ENCODE measurements at places on chromosomes 2 and 18.

DNA sequence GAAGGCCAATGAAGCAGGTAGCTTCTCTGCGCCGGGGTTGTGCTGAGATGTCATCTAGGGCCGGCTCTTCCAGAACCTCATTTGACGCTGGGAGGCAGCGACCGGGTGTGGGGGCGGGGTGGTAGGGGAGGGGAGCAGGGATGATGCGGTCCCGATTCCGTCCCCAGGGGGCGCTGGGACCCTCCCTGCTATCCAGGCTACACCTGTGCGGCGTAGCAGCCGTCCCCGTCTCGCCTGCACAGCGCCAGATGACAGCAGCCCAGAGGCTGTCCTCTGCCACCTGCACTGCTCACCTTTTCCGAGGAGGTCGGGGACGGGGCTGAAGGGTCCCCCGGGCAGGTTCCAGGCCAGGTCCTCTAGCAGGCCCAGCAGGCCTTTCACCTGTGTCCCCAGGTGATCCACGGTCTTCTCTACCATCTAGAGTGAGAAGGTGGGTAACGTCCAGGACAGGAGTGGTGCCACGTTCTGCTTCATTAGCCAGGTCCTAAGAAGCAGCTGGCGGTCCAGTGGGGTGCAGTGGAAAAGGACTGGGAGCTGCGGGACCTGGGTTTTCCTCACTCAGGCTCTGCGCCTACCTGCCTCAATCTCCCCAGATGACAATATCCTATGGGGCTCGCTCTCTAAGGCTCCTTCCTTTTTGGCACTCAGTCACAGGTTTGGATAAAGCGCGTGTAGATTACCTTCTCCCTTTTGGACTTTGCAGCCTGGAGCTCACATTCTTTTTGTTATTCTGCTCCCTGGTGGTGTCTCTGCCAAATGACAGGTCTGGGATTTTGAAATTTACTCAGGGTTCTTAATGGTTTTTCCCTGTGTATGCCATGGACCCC is 56.0 kb upstream of the RAB6C start:
- peak; percentile 25 for DNase-seq

DNA sequence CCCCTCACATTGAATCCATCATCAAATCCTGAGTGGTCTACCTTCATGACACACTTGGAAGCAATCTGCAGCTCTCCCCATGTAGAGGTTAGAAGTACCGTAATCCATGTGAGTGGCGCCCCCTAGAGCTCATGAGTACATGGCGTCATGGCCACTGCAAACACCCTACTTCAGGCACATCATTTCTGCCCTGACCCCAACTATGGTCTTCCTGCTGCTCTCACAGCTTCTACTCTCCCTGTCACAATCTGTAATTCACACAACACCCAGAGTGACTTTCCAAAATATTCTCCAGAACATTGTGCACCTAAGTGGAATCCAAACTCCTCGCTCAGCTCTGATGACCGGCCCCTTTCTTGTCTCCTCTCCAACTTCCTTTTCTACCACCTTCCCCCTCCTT is 141.9 kb downstream of the ANKRD44 start:
- DNase-seq, result peak; percentile 90

DNA sequence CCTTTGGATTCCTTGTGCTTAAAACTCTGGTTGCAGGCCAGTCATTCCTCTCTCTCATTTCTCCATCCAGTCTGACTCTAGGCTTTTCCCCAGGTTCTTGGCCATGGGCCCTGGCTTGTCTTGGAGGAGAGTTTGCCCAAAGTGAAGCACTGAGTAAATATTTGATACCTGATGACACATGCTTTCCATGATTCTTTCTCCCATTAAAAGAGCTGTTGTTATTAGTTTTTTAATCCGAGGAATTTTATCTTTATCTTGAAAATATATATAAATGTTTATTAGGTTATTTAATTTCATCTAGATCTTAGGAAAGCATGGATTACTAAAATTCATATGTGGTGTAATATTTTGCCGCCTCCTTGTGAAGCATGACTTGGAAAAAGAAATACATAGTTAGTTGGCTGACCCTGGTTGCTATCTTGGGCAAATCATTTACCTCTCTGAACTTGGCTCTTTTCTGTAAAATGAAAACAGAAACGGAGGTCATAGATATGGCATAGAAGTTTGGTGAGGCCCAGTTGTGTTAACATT is 650.1 kb downstream of the SLC4A3 start:
- no peak for DNase-seq

DNA sequence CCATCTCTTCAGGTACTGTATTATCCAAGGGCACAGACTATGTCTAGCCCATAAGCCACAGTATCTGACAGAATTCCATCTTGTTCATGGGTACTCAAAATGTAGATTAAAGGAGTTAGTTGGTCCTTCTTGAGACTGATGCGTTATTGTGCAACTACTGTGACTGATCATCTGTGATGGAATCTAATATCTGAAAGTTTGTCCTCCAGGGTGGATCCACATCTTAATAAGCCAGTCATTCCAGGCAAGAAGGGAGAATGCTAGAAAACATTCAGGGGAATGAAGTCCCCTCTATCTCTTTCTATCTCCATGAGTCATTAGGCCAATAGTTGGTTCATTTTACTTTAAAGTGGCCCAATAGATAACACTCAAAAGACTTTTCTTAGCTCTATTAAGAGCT is 252.6 kb downstream of the EXOC6B start:
- DNase-seq, result no peak

DNA sequence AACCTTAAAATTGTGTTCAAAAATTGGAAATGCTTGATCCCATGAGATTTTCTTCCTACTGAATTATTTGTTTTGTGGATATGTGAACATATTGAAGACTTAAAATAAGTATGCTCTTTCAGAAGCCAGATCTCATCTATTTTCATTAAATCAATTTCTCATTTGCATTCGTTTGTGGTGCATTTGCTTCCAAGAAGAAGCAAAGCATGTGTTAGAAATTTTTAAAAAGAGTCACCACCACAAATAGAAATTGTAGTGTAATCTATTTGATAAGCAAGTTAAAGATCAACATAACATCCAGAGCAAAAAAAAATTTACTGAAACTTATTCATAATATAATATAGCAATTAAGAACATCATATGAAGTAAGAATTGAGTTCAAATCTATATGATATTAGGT is 300.9 kb upstream of the SYT4 start:
- DNase-seq, result no peak

- DNase-seq, result no peak
Observed at GRCh38 chr18:33115476-33115875, 325.0 kb downstream of the CCDC178 start.

DNA sequence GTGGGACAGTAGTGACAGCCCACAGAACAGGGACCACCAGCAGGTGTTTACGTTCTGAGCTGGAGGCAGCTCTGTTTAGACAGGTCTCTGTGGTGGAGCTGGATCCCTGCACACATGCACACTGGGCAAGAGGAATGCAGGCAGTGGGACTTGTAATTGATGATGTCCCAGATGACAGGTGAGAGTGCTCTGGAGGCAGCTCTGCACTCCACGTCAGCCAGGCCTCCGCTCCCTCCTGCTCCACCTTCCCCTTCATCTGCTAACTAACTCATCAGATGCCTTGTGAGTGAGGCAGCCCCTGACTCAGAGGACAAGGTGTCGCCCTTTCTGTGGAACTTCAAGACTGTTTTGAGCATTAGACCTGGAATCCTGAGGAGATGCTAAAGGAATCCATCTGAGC is 53.2 kb downstream of the SH3YL1 start:
- no peak for DNase-seq

- no peak for DNase-seq
Observed at GRCh38 chr2:200469708-200470211, 40.1 kb downstream of the KCTD18 start.

- no peak for DNase-seq
Observed at GRCh38 chr2:219713110-219713509, 85.7 kb downstream of the SLC4A3 start.

GRCh38 chr2:184577743-184578142 is 20.6 kb upstream of the ZNF804A start:
- no peak for DNase-seq

GRCh38 chr18:37712776-37713175 is 147.2 kb upstream of the CELF4 start:
- no peak for DNase-seq

DNA sequence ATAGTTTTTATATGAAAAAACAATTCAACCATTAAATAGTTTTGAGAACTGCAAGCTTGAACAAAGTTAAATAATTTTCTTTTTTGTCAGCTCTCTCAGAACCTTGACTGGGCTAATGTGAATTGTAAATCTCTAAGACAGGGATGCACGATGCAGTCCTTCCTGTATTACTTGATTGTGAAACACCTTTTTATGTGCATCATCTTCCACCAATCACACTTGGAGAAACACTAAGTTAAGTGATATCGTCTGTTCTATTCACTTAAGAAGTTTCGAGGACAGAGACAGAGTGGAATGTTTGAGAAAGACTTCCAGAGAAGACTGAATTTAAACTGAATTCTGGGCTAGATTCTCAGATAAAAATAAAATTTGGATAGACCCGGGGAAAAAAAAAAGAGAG is 238.2 kb downstream of the MREG start:
- DNase-seq, result no peak

DNA sequence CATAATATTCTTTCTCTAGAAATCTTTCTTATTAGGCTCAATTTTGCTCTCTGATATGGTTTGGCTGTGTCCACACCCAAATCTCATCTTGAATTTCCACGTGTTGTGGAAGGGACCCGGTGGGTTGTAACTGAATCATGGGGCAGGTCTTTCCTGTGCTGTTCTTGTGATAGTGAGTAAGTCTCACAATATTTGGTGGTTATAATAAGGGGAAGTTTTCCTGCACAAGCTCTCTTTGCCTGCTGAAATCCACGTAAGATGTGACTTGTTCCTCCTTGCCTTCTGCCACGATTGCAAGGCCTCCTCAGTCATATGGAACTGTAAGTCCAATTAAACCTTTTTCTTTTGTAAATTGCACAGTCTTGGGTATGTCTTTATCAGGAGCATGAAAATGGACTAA is 73.8 kb downstream of the CAVIN2 start:
- no peak for DNase-seq

- no peak for DNase-seq
Observed at GRCh38 chr18:72630991-72631390, 86.8 kb upstream of the CBLN2 start.

GRCh38 chr18:9711361-9712129 is 3.4 kb downstream of the RAB31 start:
- DNase-seq, result peak; percentile 45

DNA sequence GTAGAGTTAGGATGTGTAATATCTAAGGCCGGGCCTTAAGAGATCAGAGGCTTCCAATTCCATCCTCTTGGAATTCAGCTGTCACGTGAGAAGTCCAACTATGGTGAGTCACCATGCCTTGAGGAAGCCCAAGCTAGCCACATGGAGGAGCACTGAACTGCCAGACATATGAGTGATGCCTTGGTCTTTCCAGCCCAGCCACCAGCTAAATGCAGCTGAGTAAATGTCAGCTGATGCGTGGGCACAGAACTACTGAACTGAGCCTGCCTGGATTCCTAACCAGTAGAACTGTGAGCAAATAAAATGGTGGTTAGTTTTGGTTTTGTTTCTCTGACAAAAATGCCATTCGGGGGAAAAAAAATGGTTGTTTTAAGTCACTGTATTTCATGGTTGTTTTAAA is 153.7 kb upstream of the SERTAD2 start:
- DNase-seq, result peak; percentile 78

DNA sequence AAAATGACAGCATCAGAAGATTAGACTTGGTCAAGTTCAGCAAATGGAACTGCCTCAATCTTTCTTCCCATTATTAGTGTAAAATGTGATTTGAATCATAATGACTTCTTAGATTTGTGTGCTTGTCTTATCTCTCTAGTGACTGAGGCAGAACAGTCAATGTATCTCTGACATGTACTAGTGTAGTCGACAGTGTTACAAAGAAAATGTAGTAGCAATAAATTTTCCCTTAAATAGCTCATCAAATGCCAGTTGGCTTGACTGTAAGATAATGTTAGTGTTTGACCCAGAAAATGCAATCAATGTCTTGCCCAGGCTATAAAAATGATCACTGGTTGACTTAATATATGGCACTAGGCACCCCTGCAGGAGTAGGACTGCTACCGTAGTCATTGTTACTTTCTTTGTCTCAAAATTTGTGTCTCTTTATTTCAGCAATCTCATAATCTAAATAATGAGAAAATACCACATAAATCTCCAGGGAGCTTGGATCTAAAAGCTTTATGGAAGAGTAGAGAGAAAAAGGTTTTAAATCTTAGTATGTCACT is 1336.7 kb downstream of the DPP10 start:
- no peak for DNase-seq

- DNase-seq, result no peak
Observed at GRCh38 chr2:186991766-186992417, 142.9 kb upstream of the ZSWIM2 start.

- no peak for DNase-seq
Observed at GRCh38 chr18:40048886-40049650, 1906.0 kb upstream of the PIK3C3 start.

DNA sequence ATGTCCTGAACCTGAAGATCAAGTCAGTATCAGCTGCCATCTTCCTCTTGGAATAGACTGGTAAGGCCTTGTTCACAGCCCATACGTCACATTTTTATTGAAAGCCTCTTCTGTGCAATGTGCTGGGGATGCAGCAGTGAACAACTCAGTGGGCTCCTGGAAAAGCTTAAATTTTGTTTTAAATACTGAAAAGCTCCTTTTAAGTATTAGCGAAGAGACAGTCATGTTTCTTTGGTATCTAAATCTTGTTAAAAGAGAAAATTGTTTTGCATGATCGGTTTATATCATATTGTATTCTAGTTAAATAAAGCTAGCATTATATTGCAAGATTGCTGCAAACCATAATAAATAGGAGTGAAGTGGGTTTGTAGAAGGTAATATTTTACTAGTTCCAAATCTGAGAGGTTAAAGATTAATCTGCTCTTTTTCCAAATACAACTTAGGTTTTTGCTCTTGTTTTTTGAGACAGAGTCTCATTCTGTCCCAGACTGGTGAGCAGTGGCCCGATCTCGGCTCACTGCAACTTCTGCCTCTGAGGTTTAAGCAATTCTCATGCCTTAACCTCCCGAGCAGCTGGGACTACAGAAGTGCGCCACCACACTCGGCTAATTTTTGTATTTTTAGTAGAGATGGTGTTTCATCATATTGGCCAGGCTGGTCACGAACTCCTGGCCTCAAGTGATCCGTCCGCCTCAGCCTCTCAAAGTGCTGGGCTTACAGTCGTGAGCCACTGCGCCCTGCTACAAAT is 1.6 kb upstream of the RMDN2 start:
- DNase-seq, result no peak

DNA sequence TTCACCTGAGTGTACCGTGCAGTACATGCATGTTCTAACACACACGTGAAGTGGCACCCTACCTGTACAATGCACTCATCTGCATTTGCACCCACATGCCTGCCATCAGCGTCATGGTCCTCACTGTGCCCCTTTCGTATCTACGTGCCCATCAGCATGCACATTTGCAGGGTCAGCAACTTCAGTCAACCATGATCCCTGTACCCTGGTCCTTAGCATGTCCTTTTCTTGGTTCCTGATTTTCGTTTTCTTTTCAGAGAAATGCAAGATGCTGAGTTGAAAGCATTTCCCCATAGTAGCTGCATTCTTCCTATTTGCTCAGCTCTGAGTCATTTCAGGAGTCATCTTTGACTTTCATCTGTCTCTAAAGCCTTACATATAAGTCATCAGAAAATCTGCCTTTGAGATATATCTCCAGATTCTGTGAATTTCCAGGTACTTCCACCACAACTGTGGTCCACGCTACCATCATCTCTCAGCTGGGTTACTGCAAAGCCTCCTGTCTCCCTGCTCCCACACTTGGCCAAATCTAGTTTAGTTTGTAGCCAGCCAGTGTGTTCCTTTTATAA is 14.7 kb upstream of the PUM2 start:
- DNase-seq, result peak; percentile 84

Data from activated naive CD4-positive, alpha-beta T cell treated with anti-CD3 and anti-CD28 coated beads for 36 hours (primary cell).